ENCODE measurements at places on chromosomes 11 and 22.

GRCh38 chr11:118319337-118319707, 14.8 kb downstream of the CD3E start:
- DNase-seq: no peak

DNA sequence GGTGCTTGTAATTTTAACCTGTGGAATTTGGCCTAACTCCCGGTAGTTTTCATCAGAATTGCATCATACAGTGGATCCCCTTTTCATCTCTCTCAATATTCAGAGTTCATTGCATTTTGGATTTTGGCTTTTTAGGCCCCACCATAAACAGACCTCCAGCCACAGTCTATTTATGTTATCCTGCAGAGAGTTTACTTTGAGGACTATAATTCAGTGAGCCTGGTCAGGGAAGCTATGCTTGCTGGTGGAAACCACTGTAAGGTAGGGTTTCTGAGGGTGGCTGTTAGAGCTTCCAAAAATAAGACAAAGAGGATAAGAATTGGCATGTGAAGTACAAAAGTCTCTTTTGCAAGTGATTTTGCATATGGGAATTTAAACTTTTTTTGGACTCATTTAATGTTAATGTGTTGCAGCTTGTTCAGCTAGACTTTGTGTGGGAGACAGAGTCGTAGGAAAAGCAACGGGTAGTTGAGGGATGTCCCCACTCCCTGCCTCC, 34.8 kb upstream of the DDI1 start:
- DNase-seq: no peak

DNA sequence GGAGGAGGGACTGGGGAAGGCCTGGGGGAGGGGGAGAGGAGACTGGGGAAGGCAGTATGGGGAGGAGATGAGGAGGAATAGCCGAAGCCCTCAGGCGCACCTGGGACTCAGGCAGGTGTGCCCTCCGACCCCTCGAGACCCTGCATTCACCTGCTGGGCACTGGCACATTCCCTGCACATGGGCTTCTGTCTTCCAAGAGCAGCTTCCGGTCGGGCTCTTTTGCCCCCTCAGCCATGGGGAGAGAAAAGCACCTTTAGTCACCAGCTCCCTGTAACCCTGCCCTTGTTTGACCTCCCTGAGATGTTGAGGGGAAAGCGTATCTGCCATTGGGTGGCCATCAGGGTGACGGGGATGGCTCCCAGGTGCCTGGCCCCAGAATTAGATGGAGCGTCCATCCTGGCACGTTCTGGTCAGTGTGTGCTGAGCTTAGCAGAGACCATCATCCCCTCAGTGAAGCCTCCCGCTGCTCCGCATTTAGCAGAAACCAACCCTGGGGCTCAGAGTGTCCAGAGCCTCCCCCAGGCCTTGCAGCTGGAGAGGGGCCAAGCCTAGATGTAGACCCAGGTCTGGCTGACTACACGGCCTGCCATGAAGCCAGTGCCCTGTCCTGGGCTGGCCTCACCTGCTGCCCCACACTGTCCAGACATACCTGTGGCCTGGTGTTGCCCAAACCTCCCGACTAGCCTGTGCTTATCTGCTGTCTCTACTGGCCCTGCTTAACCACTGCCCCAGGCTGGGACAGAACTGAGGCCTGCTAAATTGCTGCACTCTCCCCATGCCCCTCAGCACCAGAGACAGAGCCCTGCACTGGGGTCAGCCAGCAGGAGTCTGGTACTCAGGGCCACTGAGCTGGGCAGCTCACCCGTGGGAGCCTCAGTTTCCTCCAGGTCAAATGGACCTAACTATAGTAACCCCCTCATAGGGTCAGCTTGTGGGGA, 6.2 kb downstream of the ANO1 start:
- no peak for DNase-seq

DNA sequence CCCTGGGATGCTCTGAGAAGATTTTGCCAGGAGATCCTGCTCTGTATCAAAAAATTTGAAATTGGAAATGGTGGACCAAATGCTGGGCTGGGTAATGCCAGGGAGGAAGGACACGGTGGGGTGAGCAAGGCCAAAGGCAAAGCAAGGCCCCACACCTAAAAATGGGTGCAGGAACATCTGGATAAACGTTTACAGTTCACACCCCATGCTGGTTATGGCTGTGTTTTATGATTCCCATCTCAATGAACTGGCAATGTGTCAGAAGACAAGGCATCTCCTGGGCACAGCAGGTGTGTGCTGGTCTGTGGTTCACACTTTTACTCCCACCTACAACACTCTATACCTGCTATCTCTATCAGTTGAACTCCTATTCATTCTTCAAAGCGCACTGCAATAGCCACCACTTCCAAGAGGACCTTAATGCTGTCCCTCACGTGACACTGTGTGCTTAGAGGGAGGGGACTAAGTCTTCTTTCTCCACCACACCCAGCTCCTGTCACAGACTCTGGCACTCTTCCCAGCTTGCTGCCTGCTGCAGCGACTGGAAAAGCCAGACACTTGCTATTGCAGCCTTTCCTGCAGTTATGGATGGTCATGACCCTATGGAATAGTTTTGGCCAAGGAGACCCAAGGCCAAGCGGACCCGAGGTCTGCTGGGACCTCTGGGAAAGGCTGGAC, 277.5 kb downstream of the CTTN start:
- DNase-seq: no peak

- DNase-seq: no peak
These were observed 151.5 kb downstream of the CCDC34 start for GRCh38 chr11:27211370-27212127.

DNA sequence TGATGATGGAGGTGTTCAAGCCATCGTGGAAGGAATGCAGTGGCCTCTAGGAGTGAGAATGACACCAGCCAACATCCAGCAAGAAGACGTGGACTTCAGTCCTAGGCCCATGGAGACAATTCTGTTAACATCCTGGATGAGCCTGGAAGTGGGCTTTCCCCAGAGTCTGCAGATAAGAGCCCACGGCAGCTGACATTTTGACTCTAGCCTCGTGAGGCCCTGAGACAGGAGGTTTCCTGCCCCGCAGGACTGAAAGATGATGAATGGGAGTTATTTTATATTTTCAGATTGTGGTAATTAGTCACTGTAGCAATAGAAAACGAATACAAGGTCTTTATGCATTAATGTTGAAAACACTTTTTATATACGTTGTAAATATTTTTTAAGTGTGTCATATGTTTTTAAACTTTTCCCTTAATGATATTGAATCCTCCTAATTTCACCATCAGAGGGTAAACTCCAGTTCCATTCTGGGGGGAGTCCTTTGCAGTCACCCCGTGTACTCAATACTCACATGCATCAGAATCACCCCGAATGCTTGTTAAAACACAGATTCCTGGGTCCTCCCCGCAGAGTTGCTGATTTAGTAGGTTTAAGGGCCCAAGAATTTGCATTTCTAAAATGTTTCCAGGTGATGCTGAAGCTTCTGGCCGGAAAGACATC, 570 bp upstream of the TPCN2 start:
- DNase-seq: no peak

DNA sequence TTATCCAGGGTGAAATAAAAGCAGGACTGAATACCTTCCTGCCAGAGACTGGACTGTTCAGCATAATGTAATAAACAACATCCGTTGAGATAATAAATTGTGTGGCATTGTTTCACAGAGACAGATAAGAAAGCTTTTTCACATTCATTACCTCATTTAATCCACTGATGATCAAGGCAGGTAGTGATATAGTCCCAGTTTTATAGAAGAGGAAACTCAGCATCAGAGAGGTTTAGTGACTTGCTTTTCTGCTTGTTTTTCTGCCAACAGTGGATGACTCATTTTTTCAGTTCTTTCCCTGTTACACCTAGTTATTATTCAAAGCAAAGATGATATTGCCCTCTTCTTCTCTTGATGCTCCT, 4.0 kb downstream of the MYO18B start:
- DNase-seq: no peak

- no peak for DNase-seq
These were observed 57.0 kb downstream of the OR10A6 start for GRCh38 chr11:7874056-7874455.

DNA sequence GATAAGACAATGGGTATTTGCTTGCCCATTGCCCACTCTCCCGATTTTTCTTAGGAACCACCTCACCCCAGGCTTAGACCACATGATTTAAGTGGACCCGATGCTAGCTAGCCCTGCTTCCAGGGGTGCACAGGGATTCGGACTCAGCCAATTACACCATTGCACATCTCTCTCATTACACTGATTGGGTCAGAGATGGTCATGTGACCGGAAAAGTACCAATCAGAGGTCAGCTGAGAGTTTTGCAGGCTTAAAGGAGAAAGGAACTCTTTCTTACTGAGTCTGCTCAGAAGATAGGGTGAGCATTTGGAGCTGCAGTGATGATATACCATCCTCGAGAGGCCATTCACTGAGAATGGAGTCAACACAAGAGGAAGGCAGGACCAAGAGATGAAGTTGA, 12.2 kb upstream of the ANKK1 start:
- DNase-seq: no peak

- no peak for DNase-seq
These were observed 119.3 kb upstream of the SERPIND1 start for GRCh38 chr22:20654343-20655208.

GRCh38 chr11:100639140-100639539, 47.9 kb upstream of the ARHGAP42 start:
- DNase-seq: no peak

GRCh38 chr11:34207487-34208180, 102.2 kb downstream of the NAT10 start:
- DNase-seq: no peak

DNA sequence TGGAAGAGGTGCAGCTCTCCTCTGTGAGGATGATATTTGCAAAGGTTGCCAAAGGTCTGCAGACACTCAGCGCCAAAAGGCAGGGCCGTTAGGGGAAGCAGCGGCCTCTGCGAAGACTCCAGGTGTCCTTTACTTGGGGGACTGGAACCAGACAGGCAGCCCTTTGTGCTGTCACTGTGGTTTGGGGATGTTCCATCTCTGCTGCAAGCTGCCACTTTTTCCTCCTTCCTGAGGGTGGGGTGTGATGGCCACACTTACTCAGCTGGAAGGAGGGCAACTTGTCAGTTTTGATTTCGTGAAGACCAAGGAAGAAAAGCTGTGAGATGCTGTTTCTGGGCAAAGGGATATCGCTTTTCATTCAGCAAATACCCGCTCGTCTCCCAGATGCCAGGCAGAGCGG, 96.5 kb upstream of the PRR5 start:
- DNase-seq: no peak

GRCh38 chr22:35329114-35329847, 29.6 kb downstream of the TOM1 start:
- DNase-seq: no peak

GRCh38 chr22:35409783-35410662, 10.1 kb downstream of the MCM5 start:
- no peak for DNase-seq

DNA sequence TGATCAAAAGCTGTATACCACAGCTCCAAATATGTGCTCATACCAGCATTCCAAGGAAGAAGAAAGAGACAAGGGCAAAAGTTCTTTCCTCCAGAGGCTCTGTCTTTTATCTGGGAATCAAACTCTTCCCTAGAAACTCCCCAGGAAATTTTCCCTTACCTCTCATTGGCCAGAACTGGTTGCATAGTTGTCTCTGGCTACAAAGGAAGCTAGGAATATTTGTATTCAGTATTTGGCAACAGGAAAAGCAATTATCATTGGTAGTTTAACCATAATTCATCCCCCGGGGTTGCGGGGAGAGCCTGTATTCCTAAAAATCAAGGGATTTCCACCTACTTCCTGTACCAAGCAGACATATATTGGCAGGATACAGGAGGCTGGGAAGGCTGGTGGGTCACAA, 10.5 kb upstream of the ZFTA start:
- no peak for DNase-seq

DNA sequence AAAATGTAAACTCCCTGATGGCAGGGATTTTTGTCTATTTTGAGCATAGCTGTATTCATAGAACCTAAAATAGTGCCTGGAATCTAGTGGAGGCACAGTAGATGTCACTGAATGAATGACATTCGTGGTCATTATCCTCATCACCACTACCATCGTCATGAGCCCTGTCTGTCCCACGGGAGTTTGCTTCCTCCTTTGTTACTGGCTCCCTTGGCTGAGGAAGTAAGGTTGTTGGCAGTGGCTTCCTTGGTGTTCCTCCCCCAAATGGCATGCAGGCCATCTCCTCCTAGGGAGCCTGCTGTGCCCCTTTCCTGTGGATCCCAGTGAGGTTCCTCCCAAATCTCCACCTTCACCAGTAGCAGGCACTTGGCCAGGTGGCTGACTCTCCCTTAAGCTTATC, 183.0 kb downstream of the CEP164 start:
- no peak for DNase-seq

DNA sequence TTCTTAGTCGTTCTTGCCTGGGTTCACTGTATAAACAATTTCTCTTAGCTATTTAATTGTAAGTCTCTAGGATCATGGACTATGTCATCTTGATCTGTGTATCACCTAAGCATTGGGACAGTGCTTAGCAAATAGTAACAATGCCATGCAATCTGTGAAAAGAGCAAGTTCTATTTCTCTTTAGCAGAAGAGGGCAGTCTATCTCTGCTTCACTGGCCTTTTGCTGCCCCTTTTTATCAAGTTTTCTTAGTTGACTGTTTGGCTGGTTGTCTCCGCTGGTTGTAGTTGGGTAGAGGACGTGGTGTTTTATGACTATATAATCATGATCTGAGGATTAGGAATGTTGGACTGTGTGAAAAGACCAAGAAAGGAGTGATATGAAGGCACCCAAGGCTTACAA, 315.0 kb downstream of the JRKL start:
- no peak for DNase-seq

Measured in stimulated activated CD4-positive, alpha-beta T cell treated with anti-CD3 and anti-CD28 coated beads, Interleukin-4, amount 100 ng/mL, for 24 hours (primary cell).